ENCODE measurements at places on chromosomes 16 and 17.

DNA sequence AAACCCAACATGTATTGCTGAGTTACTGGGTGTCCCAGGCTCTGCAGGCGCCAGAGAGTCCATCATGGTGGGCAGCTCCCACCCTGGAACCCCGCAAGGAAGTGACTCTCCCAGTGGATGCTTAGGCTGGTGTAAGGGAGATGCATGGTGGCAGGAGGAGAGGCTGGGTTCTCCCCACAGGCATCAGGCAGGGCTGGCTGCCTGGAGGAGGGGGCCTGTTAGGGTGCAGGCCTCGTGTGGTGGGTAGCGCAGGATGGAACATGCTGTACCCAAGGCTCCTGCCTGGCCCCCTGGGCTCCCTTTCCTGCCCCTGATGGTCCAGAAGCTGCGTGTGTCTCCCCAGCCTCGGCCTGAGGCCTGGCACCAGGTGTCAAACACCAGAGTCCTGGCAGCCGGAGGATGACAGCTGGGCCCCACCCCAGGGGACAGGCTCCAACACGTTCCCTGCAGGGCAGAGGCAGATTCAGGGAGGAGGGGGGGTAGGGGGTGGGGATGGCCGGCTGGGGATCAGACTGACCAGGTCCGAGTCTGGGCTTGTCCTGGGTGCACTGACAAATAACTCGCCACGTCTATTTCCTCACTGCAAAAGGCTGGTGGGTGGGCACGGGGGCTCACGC lies 40.2 kb upstream of the CIBAR2 start:
- DNase-seq: no peak

GRCh38 chr17:33112763-33113162 lies 121.1 kb downstream of the SPACA3 start:
- no peak for DNase-seq

DNA sequence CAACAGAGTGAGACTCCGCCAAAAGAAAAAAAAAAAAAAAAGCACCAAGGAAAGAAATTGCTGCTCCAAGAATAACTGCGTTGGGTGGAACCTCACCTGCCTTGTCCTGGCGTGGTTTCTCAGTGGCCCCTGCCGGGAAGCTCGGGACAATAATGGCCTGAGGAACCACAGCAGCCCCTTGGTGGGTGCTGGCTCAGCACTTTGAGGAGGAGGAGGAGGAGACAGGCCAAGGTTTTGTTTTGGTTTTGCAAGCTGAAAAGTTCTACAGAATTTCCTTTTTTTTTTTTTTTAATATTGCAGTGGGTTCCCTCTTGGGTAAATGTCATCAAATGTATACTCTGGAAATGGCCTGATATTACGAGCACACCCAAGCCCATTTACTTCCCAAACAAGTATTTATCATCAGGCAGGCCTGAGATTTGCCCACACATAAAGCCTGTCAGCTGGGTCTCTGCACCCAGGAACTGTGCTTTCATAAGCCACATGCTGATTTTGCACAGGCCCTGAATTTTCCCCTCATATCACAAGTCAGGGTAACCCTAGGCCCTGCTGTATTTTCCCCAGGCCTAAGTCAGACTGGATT lies 78.3 kb downstream of the SOCS1 start:
- no peak for DNase-seq

DNA sequence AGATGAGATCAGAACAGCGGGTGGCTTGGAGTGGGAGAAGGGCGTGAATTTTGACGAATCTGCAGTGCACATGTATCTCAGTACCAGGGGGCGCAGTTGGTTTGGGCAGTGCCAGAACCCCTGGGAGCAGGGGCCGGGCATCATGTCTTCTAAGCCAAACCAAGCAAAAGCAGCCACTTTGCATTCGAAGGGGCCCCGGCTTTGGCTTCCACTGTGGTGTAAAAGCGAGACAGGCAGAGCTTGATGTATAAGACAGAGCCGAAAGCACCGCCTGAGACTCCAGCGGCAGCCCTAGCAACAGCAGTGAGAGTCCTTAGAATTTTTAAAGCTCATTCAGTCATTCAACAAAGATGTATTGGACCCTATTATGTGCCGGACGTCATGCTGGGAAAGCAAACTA lies 3.8 kb upstream of the XYLT1 start:
- DNase-seq: no peak

DNA sequence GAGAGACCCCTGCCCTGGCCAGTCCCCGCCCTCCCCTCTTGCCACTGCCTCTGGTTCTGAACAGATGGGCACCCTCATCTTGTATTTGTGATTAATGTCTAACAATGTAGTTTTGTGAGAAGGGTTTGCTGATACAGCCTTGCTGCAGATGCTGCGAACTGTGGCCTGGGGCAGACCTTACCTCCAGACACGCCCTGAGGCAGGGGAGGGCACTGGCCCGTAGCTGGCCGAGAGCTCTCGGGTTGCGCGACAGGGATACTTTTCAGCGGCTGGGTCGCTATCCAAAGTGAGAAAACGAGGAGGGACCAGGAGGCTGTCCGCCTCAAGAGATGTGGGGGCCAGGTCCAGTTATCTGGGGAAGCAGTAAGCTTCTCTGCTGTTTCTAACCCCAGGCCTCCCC lies 21.9 kb downstream of the STH start:
- DNase-seq: no peak

GRCh38 chr16:57764341-57765159 lies 29.0 kb downstream of the KATNB1 start:
- peak; percentile 96 for DNase-seq

- no peak for DNase-seq
Observed at GRCh38 chr16:5062790-5063765, 2.7 kb downstream of the C16orf89 start.

- no peak for DNase-seq
Observed at GRCh38 chr16:88453611-88454522, 787 bp downstream of the ZFPM1 start.

Data from SJSA1 (cell line).